ENCODE measurements at places on chromosomes 12 and 14.
A peak's percentile ranks its signal among the peaks of the same experiment; 100 is the strongest.

DNA sequence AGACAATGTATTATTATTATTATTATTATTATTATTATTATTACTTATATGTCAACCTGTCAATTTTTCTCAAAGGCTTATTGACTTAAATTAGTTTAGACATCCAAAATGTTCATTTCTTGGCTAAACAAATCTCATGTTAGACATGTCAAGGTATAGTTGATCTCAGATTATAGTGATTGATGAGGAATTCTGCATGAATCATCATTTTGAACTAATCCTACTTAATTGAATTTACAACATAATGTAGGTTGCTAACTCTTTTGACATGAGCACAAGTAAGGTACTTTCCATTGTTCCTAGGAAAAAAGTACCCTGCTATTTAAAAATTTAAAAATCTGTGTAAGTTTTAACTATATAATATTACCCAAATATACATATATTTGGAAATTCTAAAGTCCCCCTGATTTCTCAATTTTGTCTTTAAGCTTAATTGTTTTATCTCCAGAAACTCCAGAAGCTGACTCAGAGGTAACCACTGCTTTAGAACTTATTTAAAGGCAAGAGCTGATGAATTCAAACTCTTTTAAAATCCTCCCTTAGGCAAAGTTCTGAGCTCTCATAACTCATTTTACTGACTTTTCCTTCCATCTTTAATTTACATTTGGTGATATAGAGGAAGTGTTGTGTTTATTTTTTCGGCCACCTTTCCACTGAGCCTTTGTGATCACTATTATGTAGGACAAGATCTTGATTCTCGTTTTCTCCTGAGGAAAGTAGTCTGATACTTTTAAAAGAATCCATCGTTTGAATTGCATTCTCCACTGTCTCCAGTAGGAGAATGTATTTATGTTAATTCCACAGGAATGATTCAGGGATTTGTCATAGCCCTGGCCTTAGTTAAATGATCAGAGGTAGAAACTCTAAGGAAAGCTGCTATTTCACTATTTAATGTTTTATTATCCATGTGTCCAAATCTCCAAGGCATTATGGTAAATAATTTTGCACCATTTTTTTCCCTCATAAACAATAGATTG, 1304.5 kb downstream of the AACS start:
- no peak for DNase-seq

DNA sequence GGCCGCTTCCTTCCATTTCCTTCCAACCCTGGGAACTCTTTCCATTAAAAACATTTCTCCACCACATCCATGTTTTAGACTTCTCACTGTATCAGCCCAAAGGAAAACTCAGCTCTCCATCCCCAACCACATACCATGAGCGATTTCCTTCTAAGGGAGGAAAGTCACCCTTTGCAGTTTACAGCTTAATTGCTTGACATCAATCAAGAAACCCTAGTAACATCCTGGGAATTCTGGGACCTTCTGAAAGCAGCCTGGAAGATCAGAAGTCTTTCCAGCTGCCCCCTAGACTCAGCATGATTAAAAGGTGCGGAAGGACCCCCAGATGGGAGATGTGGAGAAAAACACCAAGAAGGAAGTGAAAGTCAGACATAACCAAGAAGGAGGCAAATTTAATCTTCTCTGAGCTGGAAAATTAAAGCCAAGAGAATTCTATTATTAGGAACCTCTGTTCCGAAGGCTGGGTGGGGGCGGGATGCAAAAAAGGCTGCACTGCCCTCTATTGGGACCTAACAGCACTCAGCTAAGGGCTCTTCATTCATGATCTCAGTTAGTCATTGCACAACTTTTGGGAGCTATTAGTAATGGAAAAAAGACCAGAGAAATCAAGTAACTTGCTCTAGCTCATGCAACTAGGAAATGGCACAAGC, 73.3 kb upstream of the PLXNC1 start:
- DNase-seq, result peak; percentile 7

- DNase-seq, result no peak
Observed at GRCh38 chr14:76138119-76138757, 13.5 kb upstream of the GPATCH2L start.

DNA sequence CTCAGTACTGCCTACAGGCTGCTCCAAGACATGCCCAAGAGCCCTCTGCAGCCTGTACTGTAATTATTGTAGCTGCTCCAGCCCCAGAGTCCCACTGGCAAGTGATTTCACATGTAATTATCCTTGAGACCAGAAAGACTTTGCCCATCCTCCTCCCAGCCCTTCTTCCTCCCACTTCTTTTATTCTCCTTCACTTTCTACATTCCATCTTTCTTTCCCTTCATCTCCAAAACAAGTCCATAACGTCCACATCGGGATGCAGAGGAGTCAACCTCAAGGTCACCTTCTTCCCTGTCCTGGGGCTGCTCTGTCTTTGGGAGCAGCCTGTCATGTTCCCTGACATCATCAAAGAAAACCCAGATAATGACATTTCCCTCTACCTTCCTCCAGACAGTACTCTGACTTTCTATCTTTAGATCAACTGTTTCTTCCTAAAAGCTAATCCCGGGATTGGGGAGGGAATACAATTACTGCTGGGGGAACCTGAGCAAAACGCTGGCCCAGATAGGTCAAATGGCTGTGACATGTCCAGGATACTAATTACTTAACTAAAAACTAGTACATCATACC, 39.1 kb downstream of the SLC8A3 start:
- no peak for DNase-seq

GRCh38 chr12:18165422-18165871, 75.5 kb upstream of the RERGL start:
- DNase-seq, result peak; percentile 86

DNA sequence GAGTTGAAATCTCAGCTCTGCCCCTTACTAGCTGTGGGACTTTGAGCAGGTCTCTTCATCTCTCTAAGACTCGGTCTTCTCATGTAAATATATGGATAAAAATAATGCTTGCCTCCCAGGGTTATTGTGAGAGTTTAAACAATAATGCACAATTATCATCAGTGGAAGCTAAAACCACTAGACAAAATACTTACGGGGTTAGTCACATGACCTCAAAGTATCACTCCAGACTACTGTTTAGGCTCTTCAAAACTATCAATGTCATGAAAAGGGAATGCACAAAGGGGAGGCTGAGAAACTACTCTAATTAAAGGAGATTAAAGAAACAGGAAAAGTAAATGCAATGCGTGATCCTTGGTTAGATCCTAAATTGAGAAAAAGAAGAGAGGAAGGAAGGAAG, 24.5 kb upstream of the TSPAN11 start:
- DNase-seq, result no peak

DNA sequence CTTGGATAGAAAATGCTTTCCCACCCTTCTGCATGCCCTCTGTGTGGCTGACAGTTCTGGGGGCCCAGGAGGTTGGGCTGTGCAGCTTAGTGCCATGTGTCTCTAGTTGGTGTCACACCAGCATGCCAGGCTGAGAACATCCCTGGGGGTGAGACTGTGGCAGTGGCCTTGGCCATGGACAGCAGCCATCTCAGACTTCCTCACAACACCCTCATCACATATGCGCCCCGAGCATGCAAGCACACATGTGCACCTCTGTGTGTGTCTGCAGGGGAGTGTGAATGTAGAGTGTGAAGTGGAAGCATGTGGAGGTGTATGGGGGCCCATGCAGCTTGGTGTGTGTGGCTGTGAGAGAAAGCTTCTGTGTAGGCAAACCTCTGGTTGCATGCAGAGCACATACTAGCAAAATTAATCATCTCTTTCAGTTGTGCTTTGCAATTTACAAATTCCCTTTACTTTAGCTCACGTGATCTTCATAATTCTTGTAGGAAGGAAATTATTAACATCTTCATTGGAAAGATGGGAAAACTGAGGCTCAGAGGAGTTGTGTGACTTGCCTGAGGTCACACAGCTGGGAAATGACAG, 8.4 kb downstream of the ASIC1 start:
- DNase-seq, result no peak

DNA sequence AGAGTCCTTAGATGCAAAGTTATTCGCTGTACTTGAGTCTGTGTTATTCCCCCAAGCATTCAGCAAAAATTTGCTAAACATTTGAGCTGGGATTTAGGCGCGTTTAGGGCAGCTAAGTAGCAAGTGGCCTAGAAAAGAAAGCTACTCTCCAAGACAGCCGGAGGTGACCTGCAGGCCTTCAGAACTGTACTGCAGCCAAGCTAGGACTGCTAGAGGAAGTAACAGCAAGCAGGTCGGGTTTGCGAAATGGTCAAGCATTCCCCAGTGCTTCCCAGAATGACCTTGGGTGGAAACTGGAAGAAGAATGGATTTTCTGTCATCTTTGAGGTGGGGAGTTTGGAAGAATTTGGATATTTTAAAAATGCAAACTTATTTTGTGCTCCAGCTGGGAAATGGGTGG, 287.5 kb downstream of the FOXN3 start:
- DNase-seq, result no peak

- DNase-seq, result no peak
Observed at GRCh38 chr12:50566066-50566465, 61.3 kb downstream of the DIP2B start.

GRCh38 chr12:56267443-56268071, 815 bp downstream of the COQ10A start:
- DNase-seq, result no peak

DNA sequence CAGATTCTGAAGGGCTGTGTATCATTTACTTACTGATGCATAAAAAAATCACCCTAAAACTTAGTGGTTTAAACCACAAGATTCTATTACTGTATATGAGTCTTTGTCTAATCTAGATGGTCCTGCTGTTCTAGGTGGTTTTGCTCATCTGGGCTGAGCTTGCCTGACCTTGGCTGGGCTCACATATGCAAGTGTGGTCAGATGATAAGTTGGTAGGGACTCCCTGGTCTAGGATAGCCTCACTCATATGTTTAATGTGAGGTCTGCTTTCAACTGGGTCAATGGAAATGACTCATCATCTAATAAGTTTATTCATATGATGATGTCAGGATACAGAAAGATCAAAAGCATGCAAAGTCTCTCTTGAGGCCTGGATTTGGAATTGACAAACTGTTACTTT, 887.8 kb downstream of the TRHDE start:
- no peak for DNase-seq

GRCh38 chr14:61558271-61558670, 137.0 kb upstream of the HIF1A start:
- DNase-seq, result no peak

GRCh38 chr14:74566174-74567141, 45.6 kb downstream of the LTBP2 start:
- no peak for DNase-seq

DNA sequence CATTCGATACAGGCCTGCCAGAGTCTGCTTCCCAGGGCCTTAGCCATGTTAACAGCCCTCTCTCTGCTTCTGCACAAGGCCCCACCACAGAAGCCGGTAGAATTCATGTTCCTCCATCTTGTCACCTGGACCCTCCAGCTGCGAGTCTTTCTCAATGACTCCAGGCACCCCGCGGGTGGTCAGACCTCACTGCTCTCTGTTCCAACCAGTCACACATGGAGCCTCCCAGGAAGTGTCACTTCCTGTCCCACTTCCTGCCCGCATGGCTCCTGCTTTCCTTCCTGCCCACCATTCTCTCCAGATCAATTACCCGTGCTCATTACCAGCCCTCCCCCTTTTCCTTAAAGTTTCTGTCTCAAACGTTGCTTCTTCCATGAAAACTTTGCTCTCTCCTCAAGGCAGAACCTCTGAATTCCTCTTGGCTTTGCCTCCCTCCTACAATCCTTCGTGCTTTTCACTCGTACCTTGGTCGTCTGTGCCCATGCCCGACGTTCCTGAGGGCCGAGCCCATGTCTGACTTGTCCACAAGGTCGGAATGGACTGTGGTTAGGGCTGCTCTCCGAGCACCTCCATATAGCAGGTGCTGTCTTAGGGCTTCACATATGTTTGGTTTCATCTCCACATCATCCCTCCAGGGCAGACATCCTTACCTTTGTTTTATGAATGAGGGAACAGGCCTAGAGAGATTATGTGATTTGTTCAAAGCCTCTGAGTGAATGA, 172.1 kb downstream of the TSPAN9 start:
- DNase-seq, result no peak

GRCh38 chr12:96237465-96238077, 43.4 kb downstream of the ELK3 start:
- peak; percentile 80 for DNase-seq

GRCh38 chr12:23004473-23005020, 379.6 kb downstream of the ETNK1 start:
- DNase-seq, result no peak

- no peak for DNase-seq
Observed at GRCh38 chr14:103097994-103098957, 3.8 kb downstream of the EXOC3L4 start.

DNA sequence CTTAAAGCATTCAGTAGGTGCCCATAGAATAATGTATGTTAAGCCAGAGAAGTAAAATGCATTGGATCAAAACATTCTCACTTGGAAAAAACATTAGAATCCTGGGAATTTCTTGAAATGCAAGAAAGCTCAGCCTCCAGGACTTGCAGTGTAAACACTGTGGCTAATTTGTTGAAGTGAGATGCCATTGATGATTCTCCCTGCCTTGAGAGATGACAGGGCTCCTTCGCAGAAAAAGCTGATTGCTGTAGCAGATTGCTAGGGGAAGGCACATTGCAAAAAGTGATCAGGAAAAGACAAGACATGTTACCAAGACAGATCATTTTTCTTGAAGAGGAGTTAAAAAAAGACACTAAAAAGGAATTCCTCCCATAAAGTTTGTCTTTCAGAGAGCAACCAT, 204.2 kb upstream of the HMGA2 start:
- DNase-seq, result no peak

DNA sequence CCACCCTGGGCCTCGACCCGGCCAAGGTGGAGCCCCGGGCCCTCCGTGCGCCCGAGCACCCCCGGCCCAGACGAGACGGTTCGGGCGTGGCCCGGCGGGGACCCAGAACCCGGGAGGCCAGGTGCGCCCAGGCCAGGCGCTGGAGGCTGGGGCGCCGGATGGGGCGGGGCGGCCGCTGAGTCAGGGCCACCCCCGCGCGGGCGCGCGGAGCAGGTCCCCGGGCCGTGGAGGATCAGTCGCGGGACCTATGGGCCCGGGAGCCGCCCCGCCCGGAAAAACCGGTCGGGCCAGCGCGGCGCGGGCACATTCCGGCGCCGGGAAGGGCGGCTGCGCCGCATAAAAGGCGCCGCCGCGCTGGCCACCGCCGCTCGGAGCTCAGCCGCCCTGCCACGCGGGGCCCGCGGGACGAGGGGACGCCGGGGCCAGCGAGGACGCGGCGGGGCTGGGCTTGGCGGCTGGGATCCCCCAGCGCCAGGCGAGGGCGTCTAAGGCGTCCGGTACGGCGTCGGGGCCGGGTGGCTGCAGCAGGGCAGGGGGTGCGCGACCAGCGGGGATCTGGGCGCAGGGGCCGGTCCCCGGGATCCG, 21.5 kb upstream of the KIF26A start:
- no peak for DNase-seq

GRCh38 chr12:109597795-109598427, 24.3 kb downstream of the MVK start:
- DNase-seq, result peak; percentile 74

Measured in activated CD4-positive, alpha-beta T cell treated with anti-CD3 and anti-CD28 coated beads, Interleukin-2, Interleukin-6, amounts not matched to agents 100 ng/mL and 50 ng/mL, durations not matched to agents 16 hours and 8 hours (primary cell).